ENCODE measurements at places on chromosomes 3 and 15.

- H3K4me1 ChIP-seq = peaks cover 23% of the 10 kb centered on the region
- no peaks in the 10 kb centered on the region for H3K27me3 ChIP-seq
- H3K27ac ChIP-seq = no peak overlapping the region
- no peaks in the 10 kb centered on the region for H3K36me3 ChIP-seq
- no peak for DNase-seq
Measured at GRCh38 chr3:108414007-108414406, 96.4 kb downstream of the MYH15 start.

DNA sequence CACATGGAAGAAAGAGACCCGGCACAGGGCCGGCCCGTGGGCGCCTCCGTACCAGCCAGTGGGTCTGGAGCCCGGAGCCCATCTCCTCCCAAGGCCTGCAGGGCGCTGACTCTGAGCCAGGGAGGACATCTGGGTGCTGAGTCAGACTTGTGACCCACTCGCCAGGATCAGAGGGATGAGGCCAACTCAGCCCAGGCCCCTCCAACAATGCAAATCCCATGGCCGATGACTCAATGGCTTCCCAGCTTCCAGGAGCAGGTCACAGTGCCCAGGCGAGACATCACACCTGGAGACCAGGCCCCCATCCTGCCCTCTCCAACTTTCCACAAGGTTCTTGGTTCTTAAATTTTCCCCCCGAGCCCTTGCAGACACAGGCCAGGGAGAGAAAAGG lies 95.1 kb downstream of the LRIG1 start:
- DNase-seq = no peak
- H3K27me3 ChIP-seq = no peaks in the 10 kb centered on the region
- peaks cover 52% of the 10 kb centered on the region for H3K36me3 ChIP-seq

DNA sequence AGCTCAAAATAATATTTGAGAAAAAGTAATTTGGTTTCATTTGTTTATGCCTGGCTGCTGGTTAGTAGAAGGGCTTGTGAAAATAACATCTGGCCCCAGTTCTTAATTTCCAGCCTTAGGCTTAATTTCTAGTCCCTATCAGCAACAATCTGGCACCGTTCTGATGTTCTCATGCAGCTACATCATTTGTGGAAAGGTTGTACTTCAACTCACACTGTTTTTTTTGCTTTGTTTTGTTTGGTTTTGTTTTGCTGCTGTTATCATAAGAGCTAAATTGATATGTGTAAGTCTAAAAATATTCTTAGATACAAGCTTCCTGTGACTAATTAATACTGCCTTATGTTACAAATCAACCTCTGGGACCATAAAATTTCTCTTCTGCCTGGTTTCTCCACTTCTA lies 8.9 kb downstream of the CPA3 start:
- no peak for DNase-seq
- H3K27ac ChIP-seq = no peak overlapping the region
- no peak overlapping the region for H3K4me3 ChIP-seq
- H3K4me1 ChIP-seq = no peaks in the 10 kb centered on the region
- no peaks in the 10 kb centered on the region for H3K27me3 ChIP-seq

DNA sequence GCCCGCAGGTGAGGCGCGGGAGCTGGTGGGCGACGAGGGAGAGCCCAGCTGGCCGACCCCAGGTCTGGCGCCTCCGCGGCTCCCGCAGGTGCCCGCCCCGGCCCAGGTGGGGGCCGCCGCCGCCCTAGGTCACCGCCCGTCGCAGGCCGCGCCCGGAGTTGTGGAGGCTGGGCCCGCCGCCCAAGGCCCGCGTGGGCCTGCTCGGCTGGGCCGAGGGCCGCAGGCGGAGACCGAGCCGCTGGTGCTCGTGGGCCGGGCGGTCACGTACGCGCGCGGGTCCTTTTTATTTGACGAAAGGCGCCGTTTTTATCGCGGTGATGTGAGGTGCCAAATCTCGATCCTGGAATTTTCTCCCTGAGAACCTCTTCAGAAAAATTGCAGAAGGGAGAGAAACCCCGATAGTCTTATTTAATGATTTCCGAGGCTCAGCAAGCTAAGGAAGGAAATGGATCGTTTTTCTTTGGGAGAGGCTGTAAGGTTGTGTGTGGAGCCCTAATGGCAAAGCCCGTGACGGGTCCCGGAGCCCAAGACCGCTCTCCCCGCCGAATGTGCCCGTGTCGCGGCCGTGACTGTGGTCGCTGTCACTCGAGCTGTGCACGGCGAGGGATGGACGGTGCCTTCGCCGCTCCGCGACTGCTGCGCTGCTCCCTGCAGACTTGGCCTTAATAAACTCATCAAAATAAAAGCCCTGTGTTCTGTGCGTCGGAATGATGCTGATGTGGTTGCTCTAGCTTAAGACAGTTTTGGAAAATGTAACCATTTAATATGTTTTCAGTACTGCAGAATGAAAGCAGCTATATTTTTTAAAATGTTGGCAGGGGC lies 612 bp downstream of the APPL1 start:
- no peaks in the 10 kb centered on the region for H3K36me3 ChIP-seq
- H3K4me1 ChIP-seq = peaks cover 33% of the 10 kb centered on the region
- no peak for DNase-seq
- H3K27ac ChIP-seq = peak overlapping the region; percentile 97
- peak overlapping the region; percentile 97 for H3K4me3 ChIP-seq

All from suprapubic skin (tissue), 4 donors.